Activated CD4-positive, alpha-beta T cell treated with anti-CD3 and anti-CD28 coated beads, Interleukin-2, Interleukin-6, amounts not matched to agents 100 ng/mL and 50 ng/mL, durations not matched to agents 16 hours and 8 hours (primary cell): ENCODE measurements at places on chromosomes 12 and 14.

DNA sequence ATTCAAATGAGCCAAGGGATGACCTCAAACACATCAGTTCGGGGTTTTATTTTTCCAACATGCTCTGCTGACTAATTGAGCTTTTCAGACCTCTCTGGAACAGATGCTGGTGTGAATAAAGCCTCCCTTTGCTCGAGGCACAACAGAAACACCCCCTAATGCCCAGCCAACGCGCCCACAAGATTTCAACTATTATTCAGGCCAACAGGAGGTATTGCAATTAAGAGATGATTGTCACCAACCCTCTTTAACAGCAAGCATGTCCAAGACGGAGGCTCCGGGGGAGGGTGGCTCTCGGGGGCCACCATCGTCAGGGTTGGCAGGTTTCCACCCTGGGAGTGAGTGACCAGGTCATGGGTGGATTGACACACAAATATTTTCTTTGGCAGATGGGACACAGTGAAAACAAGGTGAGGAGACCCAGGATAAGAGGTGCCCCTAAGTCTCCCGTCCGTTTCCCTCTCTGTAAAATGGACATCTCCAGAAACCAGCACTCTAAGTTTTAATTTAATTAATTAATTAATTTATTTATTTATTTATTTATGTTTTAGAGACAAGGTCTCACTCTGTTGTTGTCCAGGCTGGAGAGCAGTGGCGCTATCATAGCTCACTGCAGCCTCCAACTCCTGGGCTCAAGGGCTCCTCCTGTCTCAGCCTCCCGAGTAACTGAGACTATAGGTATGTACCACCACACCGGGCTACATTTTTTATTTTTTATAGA is 56.1 kb downstream of the MAP1LC3B2 start:
- DNase-seq: no peak

DNA sequence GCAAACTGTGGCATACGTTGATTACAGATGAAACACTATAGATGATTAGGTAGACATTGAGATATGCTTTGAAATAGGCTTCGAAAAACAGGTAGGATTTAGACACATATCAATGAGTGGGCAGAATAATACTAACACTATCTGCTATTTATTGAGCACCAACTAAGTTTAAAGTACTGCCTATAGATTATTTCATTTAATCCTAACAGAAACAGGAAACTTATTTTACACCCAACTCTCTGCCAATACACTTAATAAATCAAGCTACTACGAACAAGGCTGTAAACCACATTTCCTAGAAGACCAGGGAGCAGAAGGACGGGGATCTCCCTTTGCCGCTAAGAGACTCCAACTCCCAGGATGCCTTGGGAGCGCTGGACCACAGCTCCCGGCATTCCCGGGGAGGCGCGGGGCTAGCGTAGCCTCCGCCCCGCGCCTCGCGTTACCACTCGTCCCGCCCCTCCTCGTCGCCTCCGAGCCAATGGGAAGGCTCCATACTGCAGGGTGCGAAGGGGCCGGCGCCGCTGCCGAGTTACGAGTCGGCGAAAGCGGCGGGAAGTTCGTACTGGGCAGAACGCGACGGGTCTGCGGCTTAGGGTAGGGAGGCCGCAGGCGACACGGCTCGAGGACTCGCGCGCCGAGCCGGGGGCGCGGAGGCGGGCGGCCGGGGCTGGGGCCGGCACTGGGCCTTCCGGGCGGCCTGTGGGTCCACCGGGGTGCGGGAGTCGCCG is at the start of gene VRK1:
TSS of gene VRK1 (plus strand) at position 532 of the 731 bp plus-strand sequence. CDS start 36,090 bp downstream, outside the sequence.
- DNase-seq: peak; percentile 97

DNA sequence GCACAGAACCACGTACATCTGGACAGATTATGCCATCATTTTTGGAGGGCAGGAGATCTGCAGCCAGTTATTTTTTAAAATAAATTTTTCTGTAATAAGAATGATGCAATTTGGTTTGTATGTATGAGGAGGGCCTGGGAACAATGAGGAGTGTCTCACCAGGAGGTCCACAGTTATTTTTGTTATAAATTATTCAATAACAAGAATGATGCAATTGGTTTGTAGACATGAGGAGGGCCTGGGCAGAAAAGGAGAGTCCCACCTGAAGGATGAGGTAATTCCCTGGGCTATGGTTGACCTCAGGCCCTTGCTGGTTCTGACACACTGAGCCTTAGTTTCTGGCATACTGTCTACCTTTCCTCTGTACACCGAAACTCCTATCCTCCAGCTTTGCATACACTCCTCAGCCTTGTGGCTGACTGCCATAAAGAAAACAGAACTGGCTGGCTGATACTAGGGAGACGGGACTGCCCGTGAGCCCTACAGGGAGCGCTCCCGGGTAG is 9.0 kb upstream of the DCD start:
- DNase-seq: no peak

GRCh38 chr14:21191261-21191808 is 35.5 kb upstream of the OR5AU1 start:
- no peak for DNase-seq
